ENCODE measurements at places on chromosomes 13 and 19.

DNA sequence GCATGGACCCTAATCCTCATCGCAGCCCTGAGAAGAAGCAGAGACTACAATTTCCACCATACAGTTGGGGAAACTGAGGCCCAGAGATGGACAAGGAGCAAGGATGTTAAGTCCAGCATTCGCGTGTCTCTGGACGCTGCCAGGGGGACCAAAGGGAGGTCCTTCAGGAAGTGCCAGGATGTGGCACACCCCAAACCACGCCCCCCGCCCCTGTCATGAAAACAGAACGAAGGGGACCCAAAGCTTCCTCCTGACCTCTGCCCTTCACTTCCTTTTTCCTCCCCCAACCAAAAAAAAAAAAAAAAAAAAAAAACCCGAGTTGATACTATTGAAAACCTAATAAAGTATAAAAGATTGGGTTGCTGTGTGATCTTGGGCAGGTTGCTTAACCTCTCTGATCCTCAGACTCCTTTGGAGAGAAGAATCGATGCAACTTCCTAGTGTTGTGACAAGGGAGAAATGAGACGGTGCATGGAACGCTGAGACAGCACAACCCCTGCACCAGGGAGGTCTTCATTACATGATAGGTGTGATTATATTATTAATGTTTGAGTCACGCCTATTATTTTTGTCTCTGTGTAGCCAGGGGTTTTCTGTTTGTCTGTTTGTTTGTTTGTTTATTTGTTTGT is 2.7 kb upstream of the ZBTB7A start:
- no peak for DNase-seq

GRCh38 chr13:108902405-108903155 is 273.2 kb downstream of the MYO16 start:
- DNase-seq: no peak

DNA sequence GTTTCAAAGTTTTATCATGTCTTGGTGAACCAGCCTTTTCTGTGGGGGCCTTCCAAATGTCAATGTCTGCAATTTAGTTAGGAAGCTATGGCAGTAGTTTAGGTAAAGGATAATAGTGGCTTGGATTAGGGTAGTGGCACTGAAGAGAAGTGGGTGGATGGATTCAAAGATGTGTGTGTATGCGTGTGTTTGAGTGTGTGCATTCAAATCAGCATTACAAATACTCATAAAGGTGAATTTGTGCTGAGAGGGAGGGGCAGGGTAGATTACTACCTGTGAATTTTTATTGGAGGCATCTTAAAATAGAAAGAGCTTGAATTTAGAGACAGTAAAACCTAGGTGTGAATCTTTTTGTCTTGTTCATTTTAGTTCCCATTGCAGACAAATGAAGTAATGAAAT is 16.9 kb downstream of the NDFIP2 start:
- DNase-seq: no peak

DNA sequence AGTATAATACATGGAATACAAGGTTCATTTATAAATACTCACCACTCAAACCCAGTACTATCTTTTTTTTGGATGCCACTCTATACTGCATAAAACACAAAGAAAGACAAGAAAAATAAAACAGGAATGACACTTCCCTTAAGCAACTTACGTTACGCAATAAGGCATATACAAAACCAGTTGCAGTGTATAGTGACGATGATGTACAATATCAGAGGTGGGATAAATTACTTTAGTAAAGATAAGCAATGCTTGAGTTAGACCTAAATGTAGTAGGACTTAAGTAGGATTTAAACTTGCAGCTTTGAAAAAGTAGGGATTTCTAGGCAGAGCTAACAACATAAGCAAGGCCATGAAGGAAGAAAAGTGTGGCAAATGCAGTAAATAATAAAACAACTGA is 374.9 kb downstream of the SPRY2 start:
- no peak for DNase-seq

- DNase-seq: no peak
Measured at GRCh38 chr19:11261431-11261970, 823 bp downstream of the DOCK6 start.

DNA sequence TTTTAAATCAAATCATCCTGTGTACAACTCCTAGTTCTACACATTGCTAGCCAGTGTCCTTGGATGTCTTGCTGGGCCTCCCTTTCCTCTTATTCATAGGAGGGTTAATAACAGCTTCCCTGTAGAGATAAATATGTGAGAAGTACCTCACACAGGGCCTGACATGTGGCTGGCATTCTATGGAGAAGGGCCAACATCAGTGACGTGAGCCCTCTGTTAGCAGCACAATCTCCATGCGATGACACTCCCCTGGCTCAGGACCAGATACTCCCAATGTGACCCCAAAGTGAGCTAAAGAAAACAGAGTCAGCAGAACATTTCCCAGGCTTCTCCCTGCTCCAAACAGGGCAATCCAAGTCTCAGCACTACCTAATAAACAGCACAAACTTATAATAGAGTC is 818.4 kb downstream of the DIAPH3 start:
- no peak for DNase-seq

GRCh38 chr13:105364191-105364590 is 1171.3 kb downstream of the EFNB2 start:
- DNase-seq: no peak

DNA sequence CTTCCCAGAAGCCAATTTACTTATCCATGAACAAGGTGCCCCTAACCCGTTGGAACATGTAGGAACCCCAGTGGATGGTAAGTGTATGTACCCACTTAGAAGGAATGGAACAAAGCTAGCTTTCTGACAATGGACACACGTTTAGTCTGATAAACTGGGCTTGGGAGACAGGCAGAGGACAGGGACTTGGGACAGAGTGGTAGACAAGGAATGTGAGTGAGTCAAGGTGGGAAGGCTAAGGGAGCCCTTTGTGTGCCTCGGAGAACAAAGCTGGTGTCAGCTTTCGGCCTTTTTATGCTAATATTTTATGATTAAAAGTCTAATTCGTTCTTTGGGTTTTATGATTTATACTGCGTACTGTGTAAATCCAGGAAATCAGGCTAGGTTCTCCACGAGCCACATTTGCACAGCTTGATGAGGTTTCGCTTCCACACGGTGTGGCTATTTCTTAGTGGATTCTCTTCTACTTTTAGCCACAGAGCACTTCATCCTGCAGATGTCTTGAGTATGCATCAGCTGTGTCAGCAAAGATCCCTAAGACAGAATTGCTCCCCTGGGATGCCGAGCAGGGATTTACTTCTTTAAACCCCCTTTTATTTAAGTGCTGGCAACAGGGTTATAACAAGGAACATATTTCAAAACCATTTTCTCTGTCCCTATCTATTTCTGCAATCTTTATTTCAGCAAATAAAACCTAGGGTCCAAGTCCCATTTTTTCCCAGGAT is 258.5 kb downstream of the DLEU7 start:
- no peak for DNase-seq

- no peak for DNase-seq
Measured at GRCh38 chr19:14119644-14120496, 2.3 kb upstream of the PRKACA start.

DNA sequence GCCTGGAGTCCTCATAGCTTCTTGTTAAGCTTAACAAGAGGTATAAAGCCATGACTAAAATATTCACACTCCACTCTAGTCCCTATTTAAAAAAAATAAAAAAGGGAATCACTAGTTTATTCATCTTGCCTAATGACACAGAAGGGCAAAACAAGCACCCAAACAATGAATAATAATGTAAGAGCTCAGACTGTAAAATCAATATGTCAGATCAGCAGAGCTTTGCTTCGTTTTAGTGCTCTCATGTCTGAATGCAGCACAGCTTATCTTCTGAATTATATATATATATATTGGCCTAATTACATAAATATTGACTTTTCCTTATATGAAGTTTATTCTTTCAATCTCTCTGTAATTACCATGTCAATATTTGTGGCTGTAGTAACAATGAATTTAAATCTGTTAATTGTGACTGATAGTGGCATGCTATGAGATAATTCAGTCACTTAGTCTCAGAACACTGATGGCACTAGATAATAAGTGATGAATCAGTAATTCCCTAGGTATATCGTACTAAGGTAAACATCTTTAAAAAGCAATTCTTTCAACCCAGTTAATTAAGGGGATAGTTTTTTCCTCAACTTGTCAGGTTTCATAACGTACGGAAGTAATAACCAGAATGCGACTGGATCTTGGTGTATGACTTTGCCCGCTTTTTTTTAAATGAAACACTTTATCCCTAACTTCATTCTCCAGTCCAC is 361.9 kb upstream of the GPC6 start:
- DNase-seq: no peak

GRCh38 chr13:40114305-40114896 is 458.9 kb downstream of the COG6 start:
- DNase-seq: no peak

GRCh38 chr19:35650581-35650980 is 2.5 kb downstream of the COX6B1 start:
- no peak for DNase-seq

GRCh38 chr19:18537431-18537830 is 5.9 kb downstream of the FKBP8 start:
- no peak for DNase-seq

- DNase-seq: no peak
Measured at GRCh38 chr13:43751624-43752023, 35.1 kb downstream of the ENOX1 start.

- no peak for DNase-seq
Measured at GRCh38 chr13:51006067-51006845, 96.7 kb downstream of the RNASEH2B start.

DNA sequence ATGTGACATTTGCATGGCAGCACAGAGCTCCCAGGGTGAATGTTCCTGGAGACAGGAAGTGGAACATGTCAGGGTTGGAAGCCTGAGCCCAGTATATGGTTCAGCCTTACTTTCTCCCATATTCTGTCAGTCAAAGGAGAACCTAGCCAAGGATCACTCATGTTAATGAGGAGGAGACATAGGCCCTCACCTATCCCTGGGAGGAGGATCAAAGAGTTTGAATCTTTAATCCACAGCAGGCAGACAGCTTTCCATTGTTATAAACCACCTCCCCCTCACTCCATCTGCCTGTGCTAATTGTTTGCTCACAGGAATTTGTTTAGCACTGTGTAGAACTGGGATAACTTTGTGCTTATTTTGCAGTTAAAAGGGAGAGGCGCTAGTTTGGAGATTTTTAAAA is 1069.1 kb downstream of the EFNB2 start:
- no peak for DNase-seq

GRCh38 chr13:38044067-38044466 is 174.5 kb upstream of the TRPC4 start:
- no peak for DNase-seq

DNA sequence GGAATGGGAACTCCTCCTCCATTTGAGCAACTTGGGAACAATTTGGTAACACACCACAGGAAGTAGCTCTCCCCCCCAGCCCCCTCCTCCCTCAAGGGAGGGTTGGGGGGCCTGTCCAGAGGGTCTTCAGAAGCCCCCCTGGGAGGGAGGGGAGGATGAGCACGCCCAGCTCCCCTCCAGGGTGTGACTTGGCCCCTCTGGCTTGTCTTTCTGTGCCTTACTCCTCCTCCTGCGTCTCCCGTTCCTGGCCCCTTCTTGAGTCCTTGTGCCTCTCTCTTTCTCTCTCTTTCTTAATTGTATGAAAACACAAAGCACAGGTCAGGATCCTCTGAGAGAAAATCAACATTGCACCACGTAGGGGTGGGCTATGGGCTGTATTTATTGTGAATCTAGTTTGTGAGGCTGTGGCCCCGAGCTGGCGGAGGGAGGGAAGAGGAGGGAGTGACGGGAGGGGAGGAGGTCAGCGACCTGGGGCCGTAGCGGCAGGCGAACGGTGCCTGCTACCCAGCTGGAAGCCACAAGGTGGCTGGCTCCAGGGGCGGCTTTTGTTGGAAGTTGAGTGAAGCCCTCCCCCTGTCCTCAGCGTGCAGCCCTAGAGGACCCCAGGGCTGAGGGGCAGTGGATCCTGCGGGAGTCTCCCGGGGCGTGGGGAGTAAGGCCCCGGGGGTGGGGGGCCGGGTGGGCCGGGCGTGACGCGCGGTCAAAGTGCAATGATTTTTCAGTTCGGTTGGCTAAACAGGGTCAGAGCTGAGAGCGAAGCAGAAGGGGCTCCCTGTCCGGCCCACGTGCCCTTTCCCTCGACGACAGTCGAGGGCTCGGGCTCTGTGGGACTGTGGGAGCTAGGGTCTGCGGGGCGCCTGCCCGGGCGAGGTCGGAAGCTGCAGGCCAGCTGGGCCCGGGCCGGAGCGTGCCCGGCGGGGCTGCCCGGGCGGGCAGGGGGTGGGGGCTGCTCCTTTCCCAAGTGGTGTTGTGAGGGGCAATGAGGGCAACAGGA is 6.4 kb downstream of the LYL1 start:
- no peak for DNase-seq

- no peak for DNase-seq
Measured at GRCh38 chr13:30502237-30502636, 36.5 kb upstream of the HMGB1 start.

- no peak for DNase-seq
Measured at GRCh38 chr19:56884441-56884840, 43.9 kb upstream of the PEG3 start.

DNA sequence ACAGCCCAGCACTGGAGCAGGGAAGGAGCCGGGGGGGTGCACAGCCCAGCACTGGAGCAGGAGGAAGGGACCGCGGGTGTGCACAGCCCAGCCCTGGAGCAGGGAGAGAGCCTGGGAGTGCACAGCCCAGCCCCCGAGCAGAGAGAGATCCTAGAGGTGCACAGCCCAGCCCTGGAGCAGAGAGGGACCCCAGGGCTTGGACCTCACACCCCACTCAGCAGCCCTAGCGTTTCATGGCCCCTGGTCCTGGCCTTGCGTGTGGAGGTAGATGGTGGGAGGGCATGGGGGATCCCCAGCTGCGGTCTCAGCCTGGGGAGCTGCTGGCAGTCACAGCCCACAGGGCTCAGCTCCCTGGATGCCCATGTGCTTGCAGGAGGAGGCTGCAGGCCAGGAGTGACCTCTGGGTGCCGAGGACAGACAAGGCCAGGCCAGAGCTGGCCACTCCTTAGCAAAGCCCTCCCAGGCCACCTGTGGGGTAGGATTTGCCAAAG is 25.1 kb downstream of the GAS6 start:
- no peak for DNase-seq

DNA sequence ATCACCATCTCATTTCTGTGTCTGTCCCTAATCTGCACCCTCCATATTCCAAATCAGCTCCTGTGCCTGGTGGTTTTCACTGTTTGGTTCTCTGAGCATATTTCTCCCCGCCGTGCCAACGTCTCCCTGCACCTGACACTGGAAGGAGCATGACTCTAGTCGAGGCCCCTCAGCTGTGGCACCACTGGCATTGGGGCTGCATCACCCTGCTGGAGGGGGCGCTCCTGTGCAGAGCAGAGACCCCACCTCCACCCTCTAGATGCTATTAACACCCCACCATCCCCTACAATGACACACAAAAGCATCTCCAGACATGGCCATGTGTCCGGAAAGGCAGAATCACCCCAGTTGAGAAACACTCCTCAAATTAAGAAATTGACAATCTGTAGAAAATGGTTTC is 20.8 kb downstream of the ZSCAN5C start:
- DNase-seq: no peak

All from stimulated activated CD8-positive, alpha-beta memory T cell treated with anti-CD3 and anti-CD28 coated beads, Interleukin-15, amount 100 ng/mL, for 1 hour (primary cell).